ENCODE measurements at places on chromosomes 7 and 10.
A peak's percentile ranks its signal among the peaks of the same experiment; 100 is the strongest.

GRCh38 chr10:126272526-126272925 lies 115.8 kb downstream of the ADAM12 start:
- no peak for DNase-seq

GRCh38 chr7:54705436-54705835 lies 53.6 kb downstream of the SEC61G start:
- DNase-seq, result no peak

GRCh38 chr7:130921391-130922180 lies 187.6 kb upstream of the KLF14 start:
- DNase-seq, result no peak

DNA sequence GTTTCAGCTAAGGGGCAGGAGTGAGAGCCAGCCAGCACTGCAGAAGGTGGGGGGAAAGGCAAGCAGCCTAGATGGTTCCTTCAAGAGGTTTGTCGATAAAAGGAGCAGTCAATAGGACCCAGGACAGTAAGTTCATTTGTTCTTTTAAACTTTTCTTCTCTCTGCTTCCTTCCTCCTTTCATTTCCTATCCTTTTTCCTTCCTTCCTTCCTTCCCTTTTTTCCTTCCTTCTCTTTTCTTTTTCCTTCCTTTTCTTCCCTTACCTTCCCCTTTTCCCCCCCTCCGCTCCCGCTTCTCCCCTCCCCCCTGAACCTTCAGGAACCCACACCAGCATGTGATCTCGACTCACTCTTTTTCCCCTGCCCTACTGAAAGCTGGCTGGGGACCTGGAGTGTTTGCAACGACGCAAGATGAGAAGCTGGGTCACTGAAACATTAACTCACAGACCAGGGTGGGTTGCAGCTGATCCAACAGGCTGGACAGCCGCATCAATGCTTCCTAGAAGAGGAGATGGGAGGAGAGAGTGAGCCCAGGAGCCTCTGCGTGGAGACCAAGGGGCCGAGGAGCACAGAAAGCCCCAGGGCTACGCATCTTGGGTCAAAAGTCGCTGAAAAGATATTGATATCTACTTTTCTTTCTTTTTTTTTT lies 103.4 kb upstream of the SDK1 start:
- DNase-seq, result no peak

DNA sequence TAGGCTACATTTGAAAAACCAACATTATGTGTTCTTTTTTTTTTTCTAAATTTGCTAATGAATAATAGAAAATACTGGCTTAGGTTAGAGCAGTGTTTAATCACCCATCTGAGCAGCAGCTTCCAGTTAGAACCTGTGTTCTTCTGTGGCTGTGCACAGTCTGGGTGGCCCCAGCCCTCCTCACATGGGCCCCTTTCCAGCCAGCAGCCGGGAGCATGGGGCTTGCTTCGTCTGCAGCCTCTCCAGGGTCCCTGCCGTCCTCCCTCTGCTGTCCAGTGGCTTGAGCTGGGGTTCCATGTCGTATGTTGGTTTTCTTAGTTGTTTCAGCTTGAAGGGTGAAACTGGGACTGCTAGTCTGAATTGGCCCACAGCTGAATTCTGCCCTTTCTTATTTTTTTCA lies 37.3 kb downstream of the BNIP3 start:
- no peak for DNase-seq

DNA sequence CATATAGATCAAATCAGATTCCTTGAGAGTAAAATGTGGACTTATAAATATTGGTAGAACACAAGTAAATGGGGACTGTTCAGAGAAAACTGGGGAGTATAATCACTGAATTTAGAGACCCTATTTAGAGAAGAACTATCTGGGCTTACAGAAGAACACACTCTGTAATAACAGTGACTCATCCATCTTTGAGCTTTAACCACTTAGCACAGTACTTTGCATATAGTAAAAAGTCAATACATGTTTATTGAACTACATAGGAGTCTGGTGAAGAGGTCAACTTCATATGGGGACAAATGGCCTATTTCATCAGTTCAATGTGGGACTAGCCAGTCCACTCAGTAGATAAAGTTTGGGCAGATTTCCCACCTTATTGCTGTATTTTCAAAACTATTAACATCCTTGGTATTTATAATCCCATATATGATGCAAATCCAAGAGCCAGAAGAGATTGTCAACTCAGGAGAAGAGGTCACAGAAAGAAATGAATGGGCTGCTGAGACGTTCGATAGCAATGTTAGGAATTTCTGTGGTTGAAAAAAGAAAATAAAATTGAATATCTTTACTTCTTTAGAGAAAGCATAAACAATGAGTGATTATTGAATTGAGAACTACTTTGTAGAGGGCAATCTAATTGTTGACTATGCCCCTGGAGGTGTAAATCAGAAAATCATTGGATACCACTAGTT lies 119.3 kb upstream of the CACNA2D1 start:
- no peak for DNase-seq

DNA sequence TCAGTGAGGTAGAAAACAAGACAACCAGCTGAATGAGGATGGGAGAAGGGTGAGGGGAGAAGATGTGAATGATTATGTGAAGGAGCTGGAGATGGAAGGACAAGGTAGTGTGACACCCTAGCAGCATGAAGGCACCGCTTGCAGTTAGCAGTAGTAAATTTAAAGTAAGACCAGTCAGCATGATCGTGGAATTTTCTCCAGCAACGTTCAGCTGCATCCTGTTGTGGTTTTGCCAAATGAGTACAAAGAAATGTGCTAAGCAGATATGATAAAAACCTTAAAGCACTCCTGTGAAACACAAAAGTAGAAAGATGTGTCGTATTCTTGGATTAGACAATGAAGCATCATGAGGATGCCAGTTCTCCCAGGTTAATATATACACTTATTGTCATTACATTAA lies 34.1 kb upstream of the IFRD1 start:
- DNase-seq, result no peak

- DNase-seq, result no peak
Measured at GRCh38 chr7:105011141-105011830, 2.7 kb upstream of the KMT2E start.

- DNase-seq, result no peak
Measured at GRCh38 chr7:94391726-94392392, 2.8 kb upstream of the COL1A2 start.

DNA sequence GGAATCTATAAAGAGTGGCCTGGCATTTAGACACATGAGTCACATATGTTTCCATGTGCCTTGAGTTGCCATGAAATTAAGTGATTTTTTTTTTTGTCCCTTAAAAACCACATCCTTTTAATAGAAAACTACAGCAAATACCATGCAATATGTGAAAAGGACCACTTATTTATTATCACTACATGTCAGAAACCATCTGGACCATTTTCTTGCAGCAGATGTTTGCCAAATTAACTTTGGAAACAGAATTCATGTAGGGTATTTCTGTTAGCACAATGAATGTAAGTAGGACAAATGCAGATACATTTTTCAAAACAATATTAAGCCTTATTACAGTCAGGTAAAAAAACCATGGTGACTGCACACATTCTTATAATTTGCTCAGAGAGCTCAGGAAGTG lies 230.6 kb downstream of the REEP3 start:
- no peak for DNase-seq

GRCh38 chr7:141558544-141559183 lies 7.5 kb downstream of the AGK start:
- DNase-seq, result peak; percentile 25

- no peak for DNase-seq
Measured at GRCh38 chr7:24920451-24921361, 59.3 kb downstream of the OSBPL3 start.

Data from NCI-H187 (cell line).